ENCODE measurements at places on chromosomes 7 and 10.

DNA sequence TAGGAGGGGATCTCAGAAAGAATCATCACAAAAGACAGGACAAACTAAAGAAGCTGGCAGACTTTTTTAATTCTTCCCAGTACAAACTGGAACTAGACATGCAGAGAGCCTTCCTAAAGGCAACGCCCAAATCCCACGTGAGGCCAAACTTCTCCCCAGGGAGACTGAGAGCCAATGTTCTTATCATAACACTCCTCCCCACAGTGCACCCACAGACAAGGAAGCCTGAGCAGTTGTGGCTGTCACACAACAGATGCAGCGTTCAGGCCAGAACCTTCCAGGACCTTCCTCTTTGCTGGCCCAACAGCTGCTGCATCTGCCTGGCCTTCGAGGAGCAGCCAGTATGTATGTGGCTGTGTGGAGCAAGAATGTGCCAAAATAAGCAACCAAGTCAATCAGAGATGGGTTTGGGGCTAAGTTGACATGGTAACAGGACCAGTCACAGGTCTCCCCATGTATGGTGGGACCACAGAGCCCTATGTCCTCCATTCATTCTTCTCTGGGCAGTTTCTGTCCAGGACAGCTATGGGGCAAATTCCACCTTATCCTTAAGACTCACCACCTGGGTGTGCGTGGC is 34.9 kb downstream of the SRPK2 start:
- no peak for DNase-seq

DNA sequence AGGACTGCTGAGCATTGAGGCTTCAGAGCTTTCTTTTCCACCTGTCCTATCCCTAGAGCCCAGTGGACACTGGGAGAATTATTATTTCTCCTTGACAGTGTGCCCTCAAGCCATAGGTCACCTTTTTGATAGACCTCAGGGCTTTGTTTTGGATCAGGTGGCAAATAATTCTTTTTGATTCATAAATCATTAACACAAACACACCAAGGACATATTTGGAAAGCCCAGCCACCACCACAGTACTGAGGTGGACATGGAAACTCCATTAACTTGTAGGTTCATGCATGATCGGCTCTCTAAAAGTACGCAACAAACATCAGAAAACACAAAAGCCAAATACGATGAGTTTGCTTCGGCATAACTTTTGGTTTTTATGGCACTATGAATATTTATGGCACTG is 17.8 kb upstream of the PLEKHS1 start:
- DNase-seq, result no peak

DNA sequence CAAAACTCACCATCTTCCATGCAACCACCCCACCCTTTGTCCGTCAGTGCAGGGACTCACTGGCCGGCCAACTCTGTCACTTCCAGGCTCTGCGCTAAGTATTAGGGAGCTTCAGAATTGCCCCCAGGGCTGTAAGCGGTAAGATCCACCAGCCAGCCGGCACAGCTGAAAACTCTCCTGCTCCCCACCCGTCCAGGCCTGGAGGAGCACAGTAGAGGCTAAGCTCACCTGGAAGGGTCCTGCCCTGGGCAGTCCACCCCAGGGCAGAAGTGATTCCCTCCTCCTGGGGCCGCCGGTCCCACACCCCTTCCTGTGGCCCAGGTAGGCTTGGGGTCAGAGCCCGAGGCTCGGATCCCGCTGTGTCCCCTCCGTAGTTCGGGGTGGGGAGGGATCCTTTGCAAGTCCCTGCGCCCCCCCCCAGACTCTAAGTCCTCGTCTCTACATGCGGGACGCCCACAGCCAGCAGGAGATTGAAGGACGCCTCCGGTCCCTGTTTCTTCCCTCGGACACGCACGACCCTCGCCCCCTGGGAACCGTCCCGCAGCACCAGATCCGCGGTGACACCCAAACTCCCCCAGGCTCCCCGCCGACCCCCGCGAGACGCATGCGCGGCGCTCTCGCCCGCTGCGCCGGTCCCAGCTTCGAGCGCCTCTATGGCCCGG is 138.9 kb downstream of the ARHGAP22 start:
- no peak for DNase-seq

DNA sequence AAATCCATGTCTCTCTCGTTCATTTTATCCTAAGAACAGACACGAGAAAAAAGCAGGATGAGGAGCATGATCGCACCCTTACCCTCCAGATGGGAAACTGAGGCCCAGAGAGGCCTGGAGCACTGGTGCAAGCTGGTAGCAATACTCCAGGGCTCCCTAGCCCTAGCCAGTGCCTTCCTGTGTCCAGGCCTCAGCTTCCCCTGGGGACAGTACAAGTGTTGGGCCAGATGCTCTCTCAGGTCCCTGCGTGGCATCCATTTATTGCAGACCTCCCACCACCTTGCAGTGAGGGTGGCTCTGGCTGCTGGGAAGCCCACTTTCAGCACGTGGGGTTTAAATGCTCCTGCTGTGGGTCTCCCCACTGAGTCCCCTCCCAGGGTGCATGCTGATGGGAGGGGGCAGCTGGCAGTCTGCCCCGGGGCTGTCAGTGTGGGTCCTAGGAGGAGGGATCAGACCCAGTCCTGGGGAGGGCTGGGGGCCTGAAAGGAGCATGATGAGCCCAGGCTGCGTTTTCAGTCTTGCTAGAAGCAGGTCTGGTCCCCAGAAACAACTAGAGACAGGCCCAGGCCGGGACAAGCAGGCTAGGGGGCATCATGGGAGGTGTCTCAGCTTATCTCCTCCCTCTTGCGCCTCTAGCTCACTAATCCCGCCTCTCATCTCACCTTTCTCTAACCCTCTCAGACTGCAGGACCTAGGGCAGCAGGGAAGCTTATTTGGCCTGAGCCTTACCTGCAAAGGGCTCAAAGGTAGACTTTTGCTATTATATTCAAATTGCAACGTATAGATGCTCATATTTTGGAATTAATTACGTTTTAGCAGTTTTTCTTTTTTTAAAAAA is 662 bp upstream of the PPIF start:
- no peak for DNase-seq

- no peak for DNase-seq
Observed at GRCh38 chr10:4725917-4726606, 99.9 kb upstream of the AKR1E2 start.

All from stimulated activated CD8-positive, alpha-beta memory T cell treated with anti-CD3 and anti-CD28 coated beads, Interleukin-4, amount 100 ng/mL, for 1 hour (primary cell).